Activated CD4-positive, alpha-beta T cell treated with anti-CD3 and anti-CD28 coated beads for 24 hours (primary cell): ENCODE measurements at places on chromosomes 4 and X.

- no peak for DNase-seq
Observed at GRCh38 chr4:182105416-182105815, 137.8 kb upstream of the TENM3 start.

DNA sequence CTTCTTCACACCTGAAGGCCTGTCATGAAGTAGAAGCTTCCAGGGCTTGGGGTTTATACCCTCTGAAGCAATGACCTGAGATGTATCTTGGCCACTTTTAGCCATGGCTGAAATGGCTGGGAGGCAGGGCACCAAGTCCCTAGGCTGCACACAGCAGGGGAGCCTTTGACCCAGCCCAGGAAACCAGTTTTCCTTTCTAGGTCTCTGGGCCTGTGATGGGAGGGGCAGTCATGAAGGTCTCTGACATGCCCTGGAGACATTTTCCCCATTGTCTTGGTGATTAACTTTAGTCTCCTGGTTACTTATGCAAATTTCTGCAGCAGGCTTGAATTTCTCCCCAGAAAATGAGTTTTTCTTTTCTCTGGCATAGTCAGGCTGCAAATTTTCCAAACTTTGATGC is 511.0 kb upstream of the KLHL4 start:
- no peak for DNase-seq

GRCh38 chr4:74374561-74375327 is 9.8 kb downstream of the EREG start:
- no peak for DNase-seq

- no peak for DNase-seq
Observed at GRCh38 chrX:31058284-31058683, 13.6 kb downstream of the FTHL17 start.

GRCh38 chrX:14948691-14949090 is 75.5 kb downstream of the MOSPD2 start:
- DNase-seq = no peak

- no peak for DNase-seq
Observed at GRCh38 chrX:150869450-150869849, 29.0 kb downstream of the CD99L2 start.

DNA sequence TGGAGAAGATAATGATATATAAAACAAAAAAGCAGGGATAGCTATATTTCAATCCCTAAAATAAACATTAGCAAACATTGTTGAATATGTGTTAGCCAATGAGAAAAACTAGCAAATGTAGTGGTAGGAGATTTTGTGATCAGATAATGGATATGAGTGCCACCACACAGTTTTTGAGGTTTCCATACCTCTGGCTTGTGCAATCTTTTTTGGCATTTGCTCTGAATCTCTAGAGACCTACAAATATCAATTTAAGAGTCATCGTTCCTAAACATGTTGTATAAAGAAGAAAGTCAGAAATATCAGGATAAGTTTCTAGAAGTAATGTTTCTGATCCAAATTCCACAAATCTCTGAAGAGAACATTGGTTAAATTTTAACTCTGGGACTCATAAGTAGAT is 308.7 kb downstream of the PDGFC start:
- no peak for DNase-seq

DNA sequence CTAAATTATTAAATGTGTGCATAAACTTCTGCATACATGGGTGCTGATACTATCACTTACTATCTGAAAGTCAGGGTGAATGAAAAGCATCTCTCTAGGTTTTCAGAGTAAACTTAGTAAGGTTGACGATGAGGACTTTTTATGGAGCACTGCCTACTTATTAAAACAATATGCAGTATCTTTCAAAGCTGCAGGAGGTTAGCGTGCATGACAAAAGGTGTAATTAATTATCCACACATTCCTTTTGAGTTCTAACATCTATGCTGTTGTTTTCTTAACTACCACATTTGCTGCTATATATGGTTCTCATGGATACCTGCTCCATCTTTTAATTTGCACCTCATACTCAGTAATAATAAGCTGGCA is 256.2 kb downstream of the FSTL5 start:
- no peak for DNase-seq

GRCh38 chr4:126230269-126230668 is 915.5 kb downstream of the FAT4 start:
- DNase-seq = no peak

- no peak for DNase-seq
Observed at GRCh38 chr4:86633854-86634253, 39.7 kb downstream of the PTPN13 start.

DNA sequence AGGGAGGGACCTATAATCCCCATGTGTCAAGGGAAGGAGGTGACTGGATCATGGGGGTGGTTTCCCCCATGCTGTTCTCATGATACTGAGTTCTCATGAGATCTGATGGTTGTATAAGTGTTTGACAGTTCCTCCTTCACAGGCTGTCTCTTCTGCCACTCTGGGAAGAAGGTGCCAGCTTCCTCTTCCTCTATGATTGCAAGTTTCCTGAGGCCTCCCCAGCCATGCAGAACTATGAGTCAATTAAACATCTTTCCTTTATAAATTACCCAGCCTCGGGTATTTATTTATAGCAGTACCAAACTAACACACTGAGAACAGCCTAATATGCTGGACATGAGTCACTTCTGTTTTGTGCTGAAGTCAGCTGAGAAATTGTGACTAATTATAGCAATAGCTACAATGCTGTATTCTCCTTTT is 656.9 kb upstream of the CPEB2 start:
- DNase-seq = no peak

GRCh38 chr4:21415728-21416127 is 532.8 kb downstream of the KCNIP4 start:
- DNase-seq = no peak

DNA sequence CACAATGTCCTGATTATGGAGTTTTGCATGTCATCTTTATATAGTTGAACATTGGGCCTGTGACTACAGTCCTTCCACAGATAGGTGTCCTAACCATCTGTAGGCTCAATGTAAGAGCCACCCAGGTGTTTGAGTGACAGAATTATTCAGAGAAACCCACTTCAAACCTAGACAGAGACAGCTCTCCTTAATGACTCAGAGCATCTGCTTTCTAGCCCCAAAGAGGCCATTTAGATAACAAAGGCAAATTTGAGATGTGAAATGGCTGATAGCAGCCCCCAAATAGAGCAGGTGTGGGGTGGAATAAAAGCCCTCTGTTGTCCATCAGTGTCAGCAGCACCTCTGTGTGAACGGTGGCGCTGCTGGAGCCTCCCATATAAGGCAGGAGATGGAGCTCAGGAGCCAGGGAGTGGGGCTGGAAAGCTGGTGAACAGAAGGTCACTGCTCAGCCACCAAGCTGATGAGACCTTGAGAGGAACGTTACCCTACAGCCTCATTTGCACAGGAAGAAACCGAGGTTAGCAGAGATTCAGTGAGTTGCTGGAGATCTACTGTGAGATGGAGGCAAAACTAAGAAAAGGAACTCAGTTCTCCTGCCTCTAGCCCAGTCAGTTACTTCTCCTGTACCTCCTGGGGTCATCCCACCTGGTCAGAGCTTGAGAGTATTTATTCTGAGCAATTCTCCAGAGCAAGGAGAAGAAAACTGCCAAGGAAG is 153.3 kb upstream of the LNX1 start:
- DNase-seq = no peak

- DNase-seq = no peak
Observed at GRCh38 chr4:99852199-99852749, 35.6 kb downstream of the DAPP1 start.
